ENCODE measurements at places on chromosomes 12 and 14.

GRCh38 chr12:53252349-53252916, 15.7 kb upstream of the ESPL1 start:
- DNase-seq = no peak

DNA sequence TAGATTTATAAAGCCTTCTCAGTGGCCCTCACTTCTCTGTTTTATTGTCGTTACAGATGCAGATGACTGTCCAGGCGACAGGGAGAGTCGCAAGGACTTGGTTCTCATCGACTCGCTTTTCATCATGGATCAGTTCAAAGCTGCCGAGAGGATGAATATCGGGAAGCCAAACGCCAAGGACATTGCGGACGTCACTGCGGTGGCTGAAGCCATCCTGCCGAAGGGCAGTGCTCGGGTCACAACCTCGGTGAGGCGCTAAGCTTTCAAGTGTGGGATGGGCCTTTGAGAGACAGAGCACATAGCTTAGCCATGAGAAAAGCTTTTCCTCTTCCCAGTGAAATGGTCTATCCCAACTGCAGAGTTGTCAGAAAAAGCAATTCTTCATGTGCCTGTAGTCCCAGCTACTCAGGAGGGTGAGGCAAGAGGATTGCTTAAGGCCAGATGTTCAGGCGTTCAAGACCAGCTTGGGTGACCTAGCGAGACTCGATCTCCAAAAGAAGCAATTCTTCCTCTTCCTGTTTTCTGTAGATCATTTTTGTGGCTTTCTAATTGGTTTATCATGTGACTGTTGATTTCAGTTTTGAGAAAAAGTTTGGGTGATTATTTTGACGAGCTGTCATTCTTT, 56.4 kb downstream of the EP400 start:
- DNase-seq = no peak

GRCh38 chr12:54439096-54439495, 20.0 kb upstream of the ITGA5 start:
- no peak for DNase-seq

DNA sequence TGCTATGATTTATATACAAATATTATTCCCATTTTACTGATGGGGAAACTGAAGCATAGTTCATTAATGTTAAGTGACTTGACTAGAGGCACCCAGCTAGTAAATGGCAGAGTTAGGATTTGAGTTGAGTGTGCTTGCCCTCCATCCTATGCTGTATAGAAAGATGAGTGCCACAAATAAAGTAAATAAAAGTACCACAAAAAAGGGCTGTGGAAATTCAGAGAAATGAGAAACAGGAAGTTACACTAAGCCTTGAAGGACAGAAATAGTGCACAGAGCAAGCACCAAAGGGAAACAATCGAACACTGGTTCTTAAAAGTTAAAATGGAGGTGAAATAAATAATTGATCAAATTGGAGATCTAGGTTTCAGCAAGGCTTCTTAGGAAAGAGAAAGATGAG, 9.2 kb upstream of the ABCD2 start:
- DNase-seq = no peak

DNA sequence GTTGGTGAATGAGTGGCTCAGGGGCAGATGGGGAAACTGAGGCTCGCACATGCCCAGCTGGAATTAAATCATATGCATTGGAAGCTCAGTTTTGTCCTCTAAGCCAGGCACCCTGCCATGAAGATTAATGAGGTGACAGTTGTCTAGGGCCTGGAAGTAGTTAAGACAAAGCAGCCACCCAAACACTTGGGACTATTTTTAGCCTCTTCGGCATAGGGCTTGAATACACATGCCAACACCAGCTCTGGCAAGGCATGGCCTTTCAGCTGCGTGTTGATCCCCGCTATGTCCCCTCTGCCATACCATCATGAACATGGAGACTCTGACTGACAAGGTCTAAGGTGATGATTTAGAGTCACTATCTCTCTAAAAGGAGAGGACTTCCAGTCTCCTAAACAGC, 250.2 kb downstream of the KSR2 start:
- DNase-seq = no peak

DNA sequence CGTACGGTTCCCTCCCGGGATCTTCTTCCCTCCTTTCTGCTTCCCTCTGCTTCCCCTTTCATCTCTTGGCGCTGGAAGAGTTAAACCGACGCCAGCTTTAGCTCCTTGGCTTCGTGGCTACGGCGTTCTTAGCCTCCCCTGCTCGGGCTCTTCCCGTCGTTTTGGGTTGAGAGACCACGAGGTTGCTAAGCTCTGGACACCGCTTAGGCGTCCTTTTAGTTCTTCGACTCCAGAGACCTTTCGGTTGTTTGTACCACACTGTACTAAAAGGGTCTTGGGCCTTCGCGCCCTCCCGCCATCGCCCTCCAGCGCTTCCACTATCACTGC, 545 bp downstream of the CPSF2 start:
- no peak for DNase-seq
